ENCODE measurements at places on chromosomes 5 and 9. TPM values are rescaled to one million over a fixed set of nuclear protein-coding genes. Genes with fewer than 3 reads are reported as not detected.

The DOCK8 gene
- 1.3 TPM for total RNA-seq

The SUSD1 gene
- 15.6 TPM for total RNA-seq

The TMEM232 gene
- not detected for total RNA-seq

The GARIN3 gene
- total RNA-seq, result not detected

The CARTPT gene
- total RNA-seq, result not detected

The RANBP17 gene
- total RNA-seq, result 0.34 TPM

The C5orf46 gene
- 2.6 TPM for total RNA-seq

The PCDHA10 gene
- 0.68 TPM for total RNA-seq

The OR1J2 gene
- total RNA-seq, result not detected

The C5orf58 gene
- not detected for total RNA-seq

The NRG2 gene
- 0.17 TPM for total RNA-seq

The SYNPO gene
- total RNA-seq, result 5.4 TPM

The RMRP gene
- total RNA-seq, result 3,813 TPM

The EPB41L4A gene
- 3.4 TPM for total RNA-seq

The FLT4 gene
- total RNA-seq, result 24.6 TPM

The IRX2 gene
- 10.3 TPM for total RNA-seq

The KIF24 gene
- total RNA-seq, result 5.8 TPM

The GGTA1 gene
- not detected for total RNA-seq

The SCGB3A1 gene
- not detected for total RNA-seq

The CATSPER3 gene
- 0.06 TPM for total RNA-seq

The QRFP gene
- not detected for total RNA-seq

The HMMR gene
- 78.3 TPM for total RNA-seq

The LCN9 gene
- not detected for total RNA-seq

The TMEM8B gene
- 2.0 TPM for total RNA-seq

The PCDHB12 gene
- total RNA-seq, result 3.6 TPM

The PTPDC1 gene
- total RNA-seq, result 8.6 TPM

The LCN15 gene
- not detected for total RNA-seq

The HMHB1 gene
- total RNA-seq, result not detected

The PCSK1 gene
- total RNA-seq, result 2.2 TPM

Measured in Daoy (cell line).